NCI-H2081 (cell line): ENCODE measurements at places on chromosomes 13 and 19.

GRCh38 chr13:98475522-98475921, 101.4 kb downstream of the STK24 start:
- DNase-seq: no peak

DNA sequence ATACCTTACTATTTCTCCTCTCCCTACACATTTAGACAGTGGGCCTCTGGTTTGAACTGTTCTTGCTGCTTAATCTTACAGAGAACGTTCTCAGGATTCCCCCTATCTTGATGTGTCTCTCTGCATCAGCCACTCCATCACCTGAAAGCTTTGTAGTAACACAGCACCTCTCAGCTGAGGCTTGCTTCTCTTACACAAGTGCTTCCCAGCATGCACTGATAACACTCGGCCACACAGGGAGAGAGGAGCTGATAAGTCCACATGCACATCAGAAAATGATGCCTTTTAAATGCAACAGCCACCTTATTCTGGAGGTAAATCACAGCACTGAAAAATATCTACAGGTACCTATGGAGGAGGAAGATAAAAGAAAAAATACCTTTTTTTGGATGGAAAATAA, 192.2 kb upstream of the TSHZ3 start:
- DNase-seq: no peak

DNA sequence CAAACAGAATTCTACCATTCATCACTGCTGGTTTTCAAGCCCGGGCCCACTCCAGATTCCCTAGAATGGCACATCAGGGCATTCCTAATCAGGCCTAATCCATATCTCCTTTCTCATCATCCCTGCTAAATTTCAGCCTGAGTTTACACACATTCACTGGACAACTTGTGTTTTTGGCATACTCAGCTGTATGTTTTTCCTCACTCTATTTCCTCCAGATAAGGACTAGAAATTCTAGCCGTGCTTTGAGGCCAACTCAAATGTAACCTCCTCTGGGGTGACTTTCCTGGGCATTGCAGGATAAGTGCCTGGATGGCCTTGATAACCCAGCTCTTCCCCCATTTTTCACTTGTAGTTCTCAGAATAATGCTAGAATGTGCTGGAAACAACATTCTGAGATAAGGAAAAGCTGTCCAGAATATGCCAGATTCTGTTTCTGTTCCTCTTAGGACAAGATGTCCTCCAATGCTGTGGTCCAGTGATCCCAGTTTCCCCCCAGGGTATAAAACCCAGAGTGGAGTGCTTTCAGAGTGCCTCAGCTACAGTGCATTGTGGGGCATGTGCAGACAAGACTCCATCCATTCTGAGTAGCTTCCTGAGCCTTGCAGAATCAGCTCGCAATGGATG, 66.9 kb upstream of the CLDN10 start:
- no peak for DNase-seq

GRCh38 chr13:47859165-47859564, 141.9 kb downstream of the SUCLA2 start:
- DNase-seq: no peak

DNA sequence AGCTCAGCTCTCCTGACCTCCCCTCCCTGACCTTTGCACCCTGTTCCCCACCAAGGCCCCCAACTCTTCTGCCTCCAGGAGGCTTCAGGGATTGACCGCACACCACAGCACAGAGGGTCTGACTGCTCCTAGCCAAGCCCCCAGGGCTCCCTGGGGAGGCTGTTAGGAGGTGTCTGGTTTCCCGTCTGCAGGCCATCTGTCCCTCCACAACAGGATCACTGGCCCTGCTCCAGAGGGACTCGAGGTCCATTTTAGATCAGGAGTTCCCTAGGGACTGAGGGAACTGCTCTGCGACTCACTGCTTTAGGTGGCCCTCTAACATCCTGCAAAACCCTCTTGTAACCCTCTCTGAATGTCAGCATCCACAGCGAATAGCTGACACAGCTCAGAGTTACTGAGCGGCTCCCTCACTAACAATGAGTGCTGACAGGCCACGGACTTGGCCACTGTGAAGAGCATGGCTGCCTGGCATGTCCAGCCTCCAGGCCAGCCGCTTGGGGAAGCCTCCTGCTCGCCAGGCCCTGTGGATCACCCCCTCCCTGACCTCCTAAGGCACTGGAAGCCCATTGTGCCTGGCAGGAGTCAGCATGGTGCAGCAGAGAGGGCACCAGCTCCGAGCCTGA, 17.7 kb downstream of the GRIK5 start:
- no peak for DNase-seq

DNA sequence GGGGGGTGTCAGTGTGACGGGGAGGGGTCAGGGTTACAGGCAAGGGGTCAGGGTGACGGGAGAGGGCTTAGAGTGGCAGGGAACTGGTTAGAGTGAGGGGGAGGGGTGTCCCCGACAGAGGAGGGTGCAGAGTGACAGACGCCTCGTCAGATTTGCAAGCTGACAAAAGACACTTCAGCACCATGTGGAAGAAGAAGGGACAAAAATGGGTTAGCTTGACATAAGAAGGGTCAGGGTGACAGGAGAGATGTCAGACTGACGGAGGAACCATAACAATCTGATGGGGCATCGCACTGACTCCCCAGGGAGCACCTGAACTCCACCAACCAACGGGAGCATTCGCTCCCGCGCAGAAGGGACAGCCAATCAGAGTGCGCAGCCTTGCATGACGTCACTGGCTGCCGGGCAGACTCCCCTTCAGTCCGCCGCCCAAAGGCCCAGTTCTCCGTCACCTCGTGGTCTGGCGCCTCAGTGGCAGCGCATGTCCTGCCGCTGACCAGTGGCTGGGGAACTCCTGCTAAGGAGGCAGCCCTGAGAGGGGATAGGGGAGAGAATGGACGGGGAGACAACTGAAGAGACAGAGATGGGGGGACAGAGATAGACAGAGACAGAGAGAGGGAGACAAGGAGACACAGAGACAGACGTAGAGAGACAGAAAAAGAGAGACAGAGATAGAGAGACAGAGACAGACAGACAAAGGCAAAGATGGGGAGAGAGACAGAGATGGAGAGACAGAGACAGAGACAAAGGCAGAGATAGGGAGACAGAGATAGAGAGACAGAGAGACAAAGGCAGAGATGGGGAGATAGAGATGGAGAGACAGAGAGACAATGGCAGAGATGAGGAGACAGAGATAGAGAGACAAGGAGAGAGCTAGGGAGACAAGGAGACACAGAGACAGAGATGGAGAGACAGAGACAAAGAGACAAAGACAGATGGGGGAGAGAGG, 30.2 kb downstream of the C19orf81 start:
- DNase-seq: peak; percentile 53

DNA sequence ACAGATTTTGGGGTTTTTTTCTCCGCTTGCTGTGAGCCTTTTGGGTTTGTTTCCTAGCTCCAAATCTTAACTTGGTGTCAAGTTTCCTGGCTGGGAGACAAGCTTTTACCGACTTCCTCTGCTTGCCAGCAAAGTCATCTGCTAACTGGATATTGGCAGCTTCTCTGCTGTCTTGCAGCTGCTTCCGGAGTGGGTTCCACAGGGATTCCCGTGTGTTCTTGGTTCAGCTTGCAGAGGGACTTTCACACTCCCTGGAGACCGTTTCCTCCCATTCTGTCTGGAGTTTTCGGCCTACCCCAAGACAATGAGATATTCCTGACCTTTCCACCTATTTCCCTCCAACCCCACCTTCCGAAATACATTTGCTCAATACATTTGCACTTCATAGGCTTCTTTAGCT, 2.2 kb upstream of the COLGALT1 start:
- DNase-seq: peak; percentile 60

DNA sequence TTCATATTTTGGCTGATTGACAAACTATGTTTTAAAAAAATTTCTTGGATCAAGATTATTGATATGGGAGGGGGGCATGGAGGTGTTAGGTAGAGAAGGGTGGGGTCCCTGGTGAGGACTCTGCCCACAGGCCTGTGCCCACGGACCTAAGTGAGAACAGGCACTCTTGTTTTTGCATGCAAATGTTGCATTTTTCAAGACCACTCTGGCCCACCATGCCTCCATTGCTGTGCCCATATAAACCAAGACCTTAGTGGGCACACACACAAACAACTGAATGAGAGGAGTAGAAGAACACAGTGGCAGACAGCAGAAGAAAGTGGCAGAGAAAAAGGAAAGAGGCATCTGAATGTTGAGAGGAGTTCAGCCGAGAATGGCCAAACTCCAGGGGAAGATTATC, 69.6 kb upstream of the ZNF98 start:
- DNase-seq: no peak

GRCh38 chr19:50308991-50309390, 20.2 kb downstream of the KCNC3 start:
- no peak for DNase-seq

- DNase-seq: no peak
These were observed 93.5 kb downstream of the DACH1 start for GRCh38 chr13:71773531-71773930.

DNA sequence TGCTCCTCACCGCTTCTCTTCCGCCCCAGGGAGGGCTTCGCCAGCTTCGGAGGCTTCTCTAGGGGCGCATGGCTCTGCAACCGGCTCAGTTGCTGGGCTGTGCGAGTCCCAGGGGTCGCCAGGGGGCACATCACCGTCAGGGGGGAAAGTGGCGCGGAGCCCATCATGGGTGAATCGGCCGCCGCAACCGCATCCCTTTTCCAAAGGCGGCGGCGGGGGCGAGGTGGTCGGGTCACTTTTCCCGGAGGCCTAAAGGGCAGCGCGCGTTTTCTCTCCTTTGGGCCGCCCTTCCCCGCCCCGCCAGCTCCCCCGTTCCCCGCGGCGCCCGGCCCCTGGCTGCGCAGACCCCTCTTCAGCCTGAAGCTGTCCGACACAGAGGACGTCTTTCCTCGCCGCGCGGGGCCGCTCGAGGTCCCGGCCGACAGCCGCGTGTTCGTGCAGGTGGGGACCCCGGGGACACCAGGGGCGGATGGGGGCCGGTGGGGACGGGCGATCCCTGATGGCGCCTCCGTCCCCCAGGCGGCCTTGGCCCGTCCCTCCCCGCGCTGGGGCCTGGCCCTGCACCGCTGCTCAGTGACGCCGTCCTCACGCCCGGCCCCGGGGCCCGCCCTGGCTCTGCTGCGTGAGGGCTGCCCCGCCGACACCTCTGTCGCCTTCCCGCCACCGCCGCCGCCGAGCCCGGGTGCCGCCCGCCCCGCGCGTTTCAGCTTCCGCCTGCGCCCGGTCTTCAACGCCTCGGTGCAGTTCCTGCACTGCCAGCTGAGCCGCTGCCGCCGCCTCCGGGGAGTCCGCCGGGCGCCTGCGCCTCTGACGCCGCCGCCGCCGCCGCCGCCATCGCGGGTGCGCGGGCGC, 1.7 kb downstream of the TGFBR3L start:
- DNase-seq: peak; percentile 14

DNA sequence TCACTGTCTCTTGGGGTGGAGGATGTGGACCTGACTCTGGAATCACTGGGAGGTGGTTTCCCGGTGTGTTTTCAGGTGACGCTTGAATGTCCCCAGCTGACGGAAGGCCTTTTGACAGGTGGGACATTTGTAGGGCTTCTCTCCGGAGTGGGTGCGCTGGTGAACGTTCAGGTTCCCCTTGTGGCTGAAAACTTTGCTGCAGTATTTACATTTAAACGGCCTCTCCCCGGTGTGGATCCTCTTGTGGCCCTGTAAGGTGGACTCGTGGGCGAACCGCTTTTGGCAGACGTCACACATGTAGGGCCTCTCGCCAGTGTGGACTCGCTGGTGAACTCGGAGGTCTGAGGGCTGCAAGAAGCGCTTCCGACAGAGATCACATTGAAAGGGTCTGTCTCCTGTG, 7.8 kb downstream of the ZSCAN5B start:
- no peak for DNase-seq

DNA sequence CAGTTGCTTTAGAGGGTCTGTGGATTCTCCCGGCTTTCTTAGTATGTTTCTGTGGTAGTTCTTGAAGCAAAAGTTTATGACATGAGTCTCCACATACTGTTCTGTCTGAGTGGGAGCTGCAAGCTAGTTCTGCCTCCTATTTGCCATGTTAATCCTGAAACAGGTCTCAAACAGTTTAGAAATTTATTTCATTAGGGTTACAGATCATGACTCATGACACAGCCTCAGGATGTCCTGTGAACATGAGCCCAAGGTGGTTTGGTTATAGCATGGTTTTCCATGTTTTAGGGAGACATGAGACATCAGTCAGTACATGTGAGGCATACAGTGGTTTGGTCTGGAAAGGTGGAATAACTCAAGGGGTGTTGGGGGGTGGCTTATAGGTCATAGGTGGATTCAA, 77.5 kb downstream of the FNDC3A start:
- no peak for DNase-seq

DNA sequence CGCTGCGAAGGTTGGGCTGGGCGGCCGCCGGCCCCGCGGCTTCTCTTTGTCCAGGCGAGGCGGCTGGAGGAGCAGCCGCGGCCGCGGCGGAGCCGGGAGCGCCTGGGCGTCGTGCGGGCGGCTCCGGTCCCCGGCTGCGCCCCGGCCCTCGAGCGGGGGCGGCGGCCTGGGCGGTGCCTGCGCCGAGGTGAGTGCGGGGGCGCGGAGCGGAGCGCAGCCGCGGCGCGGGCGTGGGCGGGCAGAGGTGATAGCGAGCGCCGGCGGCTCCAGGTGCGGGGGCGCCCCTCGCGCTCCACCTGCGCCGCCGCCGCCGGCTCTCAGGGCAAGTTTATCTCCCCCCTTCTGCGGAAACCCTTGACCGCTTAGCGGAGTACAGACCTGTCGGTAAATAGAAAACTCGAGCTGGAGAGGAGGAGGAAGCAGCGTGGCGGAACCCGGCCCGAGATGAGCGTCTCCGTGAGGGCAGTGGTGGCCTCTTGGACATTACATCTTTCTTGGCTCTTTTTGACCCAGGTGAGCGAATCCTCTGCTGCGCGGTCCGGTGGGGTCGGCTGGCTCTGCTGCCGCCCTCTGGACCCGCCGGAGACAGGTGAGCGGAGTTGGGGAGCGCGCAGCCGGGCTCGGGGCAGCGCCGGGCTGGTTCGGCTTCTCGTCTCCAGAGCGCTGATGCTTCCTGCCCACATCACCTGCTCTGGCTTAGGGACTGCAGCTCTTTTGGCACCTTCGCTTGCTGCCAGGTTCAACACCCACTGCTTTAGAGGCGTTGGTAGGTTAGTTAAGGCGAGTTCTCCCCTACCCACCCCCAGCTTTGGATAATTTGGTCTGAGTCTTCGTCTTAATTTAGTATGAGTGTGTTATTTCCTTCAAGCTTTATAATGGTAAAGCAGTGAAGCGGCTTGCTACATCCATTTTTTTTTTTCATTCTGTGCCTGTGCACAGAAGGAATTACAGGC, at the start of gene MTUS2:
Gene MTUS2 (plus strand): TSS at position 241 of the 953 bp plus-strand sequence.
- DNase-seq: no peak

DNA sequence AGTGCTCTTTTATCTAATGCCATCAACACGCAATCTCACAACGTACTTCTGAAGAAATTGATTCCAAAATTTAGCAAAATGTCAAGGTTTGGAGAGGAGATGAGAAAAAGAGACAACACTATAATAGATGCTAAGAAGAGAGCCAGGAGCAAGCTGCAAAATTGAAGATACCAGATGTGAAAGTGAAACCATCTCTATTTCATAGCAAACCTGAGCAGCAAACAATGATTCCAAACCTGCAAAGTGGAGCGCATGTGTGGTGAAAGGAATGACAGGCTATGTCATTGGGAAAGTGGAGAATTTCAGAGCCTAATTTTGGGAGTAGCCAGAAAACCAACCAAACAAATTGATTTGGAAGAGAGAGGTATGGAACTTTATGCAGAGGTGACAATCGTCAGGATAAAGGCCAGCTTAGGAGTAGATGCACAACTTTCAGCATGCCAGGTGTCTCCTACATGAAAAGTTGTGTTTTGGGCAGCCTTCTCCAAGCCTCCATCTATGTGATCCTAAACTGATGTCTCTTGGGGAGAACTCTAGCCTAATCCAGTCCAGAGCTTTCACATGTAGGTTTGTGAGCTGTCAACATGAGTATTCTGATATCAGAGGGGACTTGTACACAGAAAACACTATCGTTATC, 158.4 kb upstream of the FNDC3A start:
- no peak for DNase-seq
